Stimulated activated CD4-positive, alpha-beta T cell treated with anti-CD3 and anti-CD28 coated beads, Interleukin-1b, Interleukin-23, amount 100 ng/mL, for 4 hours (primary cell): ENCODE measurements at places on chromosomes 11 and 22.

GRCh38 chr11:65496304-65497140, 2.3 kb upstream of the MALAT1 start:
- no peak for DNase-seq

GRCh38 chr11:876545-876944, 33.9 kb downstream of the TSPAN4 start:
- DNase-seq: no peak

DNA sequence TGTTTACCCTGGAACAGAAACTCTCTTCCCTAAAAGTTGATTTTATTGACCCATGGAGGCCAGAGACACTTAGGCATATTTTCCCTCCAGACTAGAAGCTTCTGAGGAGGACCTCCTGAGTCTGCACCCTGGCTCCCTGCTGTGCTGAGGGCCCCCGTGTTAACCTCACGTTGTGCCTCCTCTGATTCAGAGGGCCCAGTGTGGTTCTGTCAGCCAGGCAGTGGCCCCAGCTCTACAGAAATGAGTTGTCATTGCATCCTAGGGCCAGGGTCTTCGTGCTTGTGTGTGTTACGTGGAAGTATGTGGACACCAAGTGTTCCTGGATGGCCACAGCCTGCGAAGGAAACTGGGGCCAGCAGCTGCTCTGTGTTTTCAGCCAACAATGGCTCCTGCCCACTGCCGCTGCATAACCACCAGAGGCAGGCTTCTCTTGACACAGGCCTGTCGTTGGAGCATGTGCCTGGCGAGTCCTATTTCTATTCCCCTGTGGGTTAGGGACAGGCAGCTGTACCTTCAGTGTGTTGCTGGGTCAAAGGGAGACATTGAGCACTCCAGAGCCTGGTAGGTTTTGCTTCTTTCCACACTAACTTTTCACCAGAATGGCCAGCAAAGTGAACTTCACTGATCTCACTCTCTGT, 44.5 kb downstream of the MED15 start:
- no peak for DNase-seq

GRCh38 chr11:118524356-118524755, 2.9 kb upstream of the TTC36 start:
- no peak for DNase-seq

DNA sequence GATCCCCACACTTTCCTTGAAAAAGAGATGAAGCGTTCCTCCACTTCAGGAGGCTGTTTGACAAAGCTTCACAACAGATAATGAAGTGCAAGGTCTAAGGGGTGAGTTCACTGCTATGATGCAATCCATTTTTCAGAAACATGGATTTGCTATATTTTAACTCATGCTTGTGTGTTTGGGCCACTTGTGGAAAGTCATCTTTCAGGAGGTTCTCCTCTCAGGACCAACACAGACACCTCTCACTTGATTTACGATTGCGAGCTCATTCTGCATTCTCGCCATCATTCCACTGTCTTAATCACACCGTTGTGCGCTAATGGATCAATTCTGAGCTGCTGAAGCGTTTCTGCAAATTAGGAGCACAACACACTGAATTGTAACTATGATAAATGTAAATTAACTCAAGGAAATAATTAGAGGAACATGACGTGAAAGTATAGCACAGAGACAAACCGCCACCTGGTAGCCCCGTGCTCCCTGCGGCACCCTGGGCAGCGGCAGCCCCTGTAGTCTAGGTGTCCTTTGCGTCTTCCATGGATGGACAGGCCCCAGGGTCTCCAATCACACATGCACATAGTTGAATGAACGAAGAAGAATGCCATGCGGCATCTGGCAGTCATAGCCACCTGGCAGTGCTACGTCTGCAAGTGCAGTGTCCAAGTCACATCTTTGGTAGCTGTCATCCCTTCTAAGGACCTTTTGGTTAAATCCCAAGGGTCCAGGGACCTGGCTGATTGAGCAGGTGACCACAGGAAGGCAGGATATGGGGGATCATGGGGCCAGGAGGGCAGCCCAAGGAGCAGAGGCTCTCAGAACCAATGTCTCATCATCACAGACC, 28.1 kb upstream of the RTL6 start:
- DNase-seq: no peak

DNA sequence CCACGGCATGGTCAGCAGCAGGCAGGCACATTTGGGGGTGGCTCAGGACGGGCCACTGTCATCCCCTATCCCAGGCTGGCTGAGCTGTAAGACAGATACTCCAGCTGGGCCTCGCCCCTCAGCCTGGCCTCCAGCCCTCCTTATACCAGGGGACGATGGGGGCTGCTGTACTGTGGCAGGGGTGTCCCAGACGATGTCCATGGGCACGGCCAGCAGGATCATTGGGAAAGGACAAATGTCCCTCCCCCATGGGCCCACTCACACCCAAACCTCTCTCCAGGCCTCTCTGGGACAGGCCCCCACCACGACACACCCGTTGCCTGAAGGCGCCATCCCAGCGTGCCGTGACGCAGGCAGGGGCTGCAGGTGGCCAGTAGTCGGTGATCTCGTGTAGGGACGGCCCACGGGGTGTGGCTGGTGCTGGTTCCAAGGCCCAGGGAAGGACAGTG, 1.5 kb upstream of the IL17REL start:
- DNase-seq: no peak

DNA sequence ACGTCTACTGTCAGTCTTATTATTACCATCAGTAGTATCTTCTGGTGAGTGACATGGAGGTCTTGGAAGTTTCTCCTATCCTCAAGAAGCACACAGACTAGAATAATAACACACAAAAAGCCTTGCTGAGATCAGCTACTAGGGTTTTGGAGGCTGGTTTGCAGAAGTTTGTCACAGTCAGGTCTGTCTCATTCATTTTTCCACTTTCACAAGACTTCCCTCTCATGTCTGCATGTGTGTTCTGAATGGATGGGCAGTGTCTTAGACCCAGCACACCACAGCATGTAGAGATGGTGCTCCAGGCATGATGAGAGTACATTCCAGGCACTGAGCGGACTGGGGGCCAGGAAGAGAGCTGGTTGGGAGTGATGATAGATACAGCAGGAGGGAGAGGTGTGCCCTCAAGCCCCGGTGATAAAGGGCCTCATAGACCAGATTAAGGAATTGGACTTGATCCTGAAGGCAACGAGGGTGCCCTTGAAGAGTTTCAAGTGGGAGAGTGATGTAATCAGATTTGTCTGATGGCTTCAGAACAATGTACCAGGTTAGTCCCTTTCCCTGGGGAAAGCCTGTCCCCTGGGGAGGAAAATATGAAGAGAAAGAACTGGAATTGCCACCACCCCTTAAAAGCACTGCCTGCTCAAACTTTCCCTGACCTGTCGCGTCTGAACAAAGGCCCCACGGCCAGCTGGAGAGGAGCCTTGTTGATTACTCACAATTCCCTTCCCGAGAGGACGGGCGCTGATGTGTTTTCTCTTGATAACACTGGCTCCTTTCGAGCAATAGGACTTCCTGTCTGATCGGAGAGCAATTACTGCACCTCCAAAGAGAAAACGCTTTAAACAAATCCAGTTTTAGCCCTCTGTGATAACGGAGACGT, 45.1 kb upstream of the LMO2 start:
- DNase-seq: no peak

DNA sequence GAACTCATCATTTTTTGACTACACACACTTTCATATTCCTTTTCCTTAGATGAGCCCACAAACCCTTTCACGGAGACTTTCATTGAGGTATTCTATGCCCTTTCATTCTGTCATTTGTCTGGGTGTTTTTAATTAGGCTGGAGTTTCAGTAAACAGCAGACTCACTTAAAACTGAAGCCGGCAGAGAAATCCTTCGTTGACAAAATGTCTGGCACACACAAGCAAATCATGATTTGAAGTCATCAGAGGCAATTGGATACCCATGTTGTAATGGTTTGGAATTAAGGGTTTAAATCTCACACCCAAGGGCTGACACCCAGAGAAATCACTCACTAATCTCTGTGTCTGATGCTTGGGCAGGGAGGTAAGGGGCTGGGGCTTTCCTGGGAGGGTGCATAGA, 127.1 kb downstream of the EHF start:
- DNase-seq: no peak

DNA sequence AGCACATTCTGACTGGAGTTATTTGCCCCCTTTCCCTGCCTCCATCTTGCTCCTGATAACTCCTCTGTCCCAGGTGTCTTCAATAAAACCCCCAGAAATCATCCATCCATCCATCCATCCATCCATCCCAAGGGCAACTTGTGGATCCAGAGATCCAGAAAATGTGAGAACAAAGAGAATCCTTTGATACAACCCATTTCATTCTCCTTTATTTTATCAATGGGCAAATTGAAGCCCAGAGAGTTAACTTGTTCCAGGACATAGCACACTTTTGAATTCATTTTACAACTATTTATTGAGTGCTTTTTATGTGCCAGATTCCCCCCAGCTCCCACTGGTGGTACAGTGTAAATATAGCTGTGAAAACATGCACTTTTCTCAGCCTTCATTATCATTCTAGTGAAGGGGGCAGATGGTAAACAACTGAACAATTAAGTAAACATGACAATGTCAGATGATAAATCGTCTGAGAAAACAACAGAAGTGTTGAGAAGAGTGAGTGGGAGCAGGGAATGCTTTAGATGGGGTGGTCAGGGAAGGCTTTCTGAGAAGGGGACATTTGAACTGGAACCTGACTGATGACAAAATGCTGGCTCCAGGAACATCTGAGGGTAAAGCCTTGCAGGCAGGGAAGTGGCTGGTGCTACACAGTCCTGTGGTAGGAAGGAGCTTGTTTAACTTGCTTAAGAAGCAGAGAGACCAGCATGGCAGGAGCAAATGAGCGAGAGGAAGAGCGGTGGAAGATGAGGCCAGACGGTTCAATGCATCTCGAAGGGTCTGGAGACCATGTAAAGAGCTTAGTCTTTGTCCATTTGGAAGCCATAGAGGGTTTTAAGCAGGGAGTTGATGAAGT, 80.0 kb upstream of the TIMP3 start:
- DNase-seq: no peak
